Left forelimb (tissue), 1 donor: ENCODE measurements at places on chromosomes 1 and 21.
A peak's percentile ranks its signal among the peaks of the same experiment; 100 is the strongest.

GRCh38 chr21:42754270-42754933, 101.0 kb downstream of the PDE9A start:
- no peak for DNase-seq

GRCh38 chr1:86912281-86912900, 1.5 kb downstream of the SELENOF start:
- no peak for DNase-seq

GRCh38 chr1:13583966-13584791, 547 bp downstream of the PDPN start:
- DNase-seq = peak; percentile 80

- DNase-seq = no peak
These were observed 627 bp downstream of the ADARB1 start for GRCh38 chr21:45074818-45075595.

- no peak for DNase-seq
These were observed 8.7 kb upstream of the UMODL1 start for GRCh38 chr21:42062236-42063022.

DNA sequence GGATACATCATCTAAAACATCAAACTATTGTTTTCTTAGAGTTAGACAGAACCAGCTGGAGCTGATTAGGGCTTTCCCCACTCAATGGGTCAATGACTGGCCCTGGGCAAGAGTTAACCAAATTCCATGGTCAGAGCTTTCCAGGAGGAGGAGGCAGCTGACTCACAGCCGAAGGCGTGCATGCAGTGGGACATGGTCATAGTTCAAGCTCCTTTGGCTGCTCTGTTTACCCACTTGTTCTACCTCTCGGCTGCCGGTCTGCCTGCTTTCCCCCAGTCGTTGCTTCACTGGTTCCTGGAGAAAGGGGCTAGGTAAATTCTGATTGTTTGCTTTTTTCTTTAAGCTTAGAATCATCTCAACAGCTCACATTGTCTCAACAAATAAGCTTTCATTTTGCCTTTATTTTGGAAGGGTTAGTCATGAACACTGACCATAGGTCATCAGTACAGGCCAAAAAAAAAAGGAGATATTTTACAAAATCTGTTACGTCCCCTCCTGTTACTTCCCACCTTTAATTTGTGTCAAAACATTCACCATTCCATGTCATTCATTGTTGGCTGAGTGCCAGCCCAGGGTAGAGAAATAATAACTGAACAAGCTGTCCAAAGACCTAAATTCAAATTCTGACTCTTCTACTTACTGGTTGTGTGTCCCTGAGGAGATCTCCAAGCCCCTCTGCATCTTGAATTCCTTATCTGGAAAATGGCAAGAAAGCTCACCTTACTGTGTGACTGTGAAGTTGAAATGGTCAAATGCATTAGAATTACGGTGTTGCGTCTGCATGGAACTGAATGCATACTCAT, 12.0 kb downstream of the MAB21L3 start:
- no peak for DNase-seq

- no peak for DNase-seq
These were observed 6.7 kb downstream of the ERG start for GRCh38 chr21:38491536-38491935.

DNA sequence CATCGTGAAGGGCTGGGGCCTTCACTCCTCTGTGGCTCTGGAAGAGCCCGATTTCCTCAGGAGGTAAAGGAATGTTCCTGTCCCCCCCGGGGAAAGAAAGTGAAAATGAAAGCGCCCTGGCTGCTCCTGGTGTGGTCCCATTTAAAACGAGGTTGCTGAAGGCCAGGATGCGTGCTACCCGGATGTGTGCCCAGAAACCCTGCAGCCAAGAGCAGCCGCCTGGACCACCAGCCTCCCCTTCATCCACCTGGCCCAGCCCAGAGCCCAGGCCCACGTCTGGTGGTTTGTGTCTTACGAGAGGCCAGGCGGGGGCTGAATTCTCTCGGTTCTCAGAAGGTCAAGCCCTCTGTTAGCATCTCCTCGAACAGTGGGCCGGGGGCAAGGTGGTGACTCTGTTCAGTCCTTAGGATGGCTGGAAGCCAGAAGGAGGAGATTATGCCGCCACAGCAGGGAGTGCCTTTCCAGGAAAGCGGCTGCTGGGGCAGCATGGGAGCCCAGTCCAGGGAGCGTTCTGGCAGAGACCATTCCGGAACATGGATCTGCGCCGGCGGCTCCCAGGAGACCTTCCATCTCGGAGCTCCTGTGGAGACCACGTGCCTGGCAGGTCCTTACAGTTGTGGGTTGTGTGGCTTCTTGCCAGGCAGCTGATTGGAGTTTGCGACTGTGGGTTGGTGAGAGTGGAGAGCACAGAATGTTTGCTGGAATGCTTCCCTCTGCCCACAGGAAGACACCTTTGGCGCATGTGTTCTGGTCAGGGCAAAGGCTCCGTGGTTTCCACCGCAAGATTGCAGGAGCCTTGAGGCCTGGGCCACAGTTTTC, 1.4 kb downstream of the GUK1 start:
- DNase-seq = no peak

DNA sequence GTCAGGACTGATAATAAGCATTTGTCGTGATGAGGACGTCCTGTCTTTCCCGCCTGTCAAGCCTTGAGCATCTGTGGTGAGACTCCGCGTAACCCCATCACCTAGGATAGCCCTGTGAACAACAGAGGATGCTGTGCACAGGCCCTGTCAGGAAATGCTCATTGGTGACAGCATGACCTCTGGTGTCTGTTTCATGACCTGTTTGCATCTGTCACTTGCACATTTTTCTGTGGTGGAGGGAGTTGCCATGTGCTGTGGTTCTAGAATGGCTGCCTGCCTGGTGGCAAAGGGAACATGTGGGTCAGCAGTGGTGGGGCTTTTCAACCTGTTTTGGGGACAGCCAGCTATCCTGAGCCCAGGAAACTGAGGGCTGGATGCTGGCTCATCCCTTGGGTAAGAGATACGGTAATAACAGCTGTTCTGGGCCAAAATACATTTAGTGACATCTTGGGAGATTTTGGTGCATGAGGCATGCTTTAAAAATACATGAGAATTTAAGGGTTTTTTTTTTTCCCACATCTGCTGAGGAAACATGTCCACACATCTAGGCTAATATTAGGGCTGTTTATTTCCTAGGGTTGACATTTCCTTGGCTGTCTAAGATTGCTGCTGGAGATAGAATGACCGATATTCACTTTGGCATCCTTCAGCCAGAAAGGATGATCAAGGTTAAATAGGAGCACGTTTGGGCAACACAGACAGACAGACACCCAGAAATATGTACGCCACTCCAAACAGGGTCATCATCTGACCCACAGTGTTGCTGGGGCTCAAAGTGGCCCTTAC, 52.9 kb downstream of the KCNC4 start:
- no peak for DNase-seq

- DNase-seq = peak; percentile 9
These were observed 107.6 kb upstream of the TLR5 start for GRCh38 chr1:223250632-223251015.

GRCh38 chr1:215872658-215873057, 305.6 kb downstream of the KCTD3 start:
- no peak for DNase-seq

GRCh38 chr1:3060601-3061551, 8.1 kb upstream of the PRDM16 start:
- peak; percentile 48 for DNase-seq

GRCh38 chr1:218454700-218455282, 109.7 kb downstream of the TGFB2 start:
- DNase-seq = no peak

- DNase-seq = no peak
These were observed 17.9 kb upstream of the SMG7 start for GRCh38 chr1:183454377-183454776.

DNA sequence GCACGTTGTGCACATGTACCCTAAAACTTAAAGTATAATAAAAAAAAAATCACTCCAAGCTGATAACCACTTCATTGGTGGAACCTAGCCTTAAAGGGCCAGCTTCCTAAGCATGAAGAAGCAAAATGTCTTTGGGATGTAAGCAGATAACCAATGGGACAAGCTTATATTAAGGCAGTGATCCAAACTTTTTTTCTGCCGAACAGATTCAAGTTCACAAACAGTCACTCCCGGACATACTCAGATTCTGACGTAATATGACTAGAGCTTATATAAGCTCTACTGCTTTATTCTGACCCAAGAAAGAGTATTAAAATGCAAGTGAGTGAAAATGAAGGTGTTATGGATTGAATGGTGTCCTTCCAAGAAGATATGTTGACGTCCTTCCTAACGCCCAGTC, 44.9 kb upstream of the HIVEP3 start:
- DNase-seq = no peak

GRCh38 chr1:15605398-15606383, 11.6 kb upstream of the DDI2 start:
- DNase-seq = no peak

GRCh38 chr1:219517031-219517430, 95.9 kb downstream of the ZC3H11B start:
- no peak for DNase-seq

DNA sequence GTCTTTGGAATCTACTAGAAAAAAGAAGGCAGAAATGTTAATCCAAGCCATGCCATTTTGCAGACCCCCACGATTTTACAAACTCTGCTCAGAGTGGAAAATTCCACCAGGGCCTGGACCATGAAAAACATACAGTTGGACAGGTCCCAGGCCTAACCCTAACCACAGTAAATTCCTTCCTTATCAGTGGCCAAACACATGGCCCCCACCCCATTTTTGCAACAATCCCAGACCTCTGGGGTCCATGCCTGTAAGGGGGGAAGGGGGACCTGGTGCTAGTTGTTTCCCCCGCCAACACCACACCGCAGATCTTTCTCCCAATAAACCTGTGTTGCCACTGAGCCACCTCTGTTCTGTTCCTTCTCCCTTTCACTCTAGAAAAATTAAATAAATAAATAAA, 1352.7 kb downstream of the AMY1C start:
- DNase-seq = no peak

- no peak for DNase-seq
These were observed 34.0 kb upstream of the BCAR3 start for GRCh38 chr1:93715529-93716126.

GRCh38 chr1:178038372-178038771, 55.5 kb upstream of the RASAL2 start:
- no peak for DNase-seq

GRCh38 chr21:44532712-44533111, 7.3 kb downstream of the KRTAP10-1 start:
- no peak for DNase-seq

DNA sequence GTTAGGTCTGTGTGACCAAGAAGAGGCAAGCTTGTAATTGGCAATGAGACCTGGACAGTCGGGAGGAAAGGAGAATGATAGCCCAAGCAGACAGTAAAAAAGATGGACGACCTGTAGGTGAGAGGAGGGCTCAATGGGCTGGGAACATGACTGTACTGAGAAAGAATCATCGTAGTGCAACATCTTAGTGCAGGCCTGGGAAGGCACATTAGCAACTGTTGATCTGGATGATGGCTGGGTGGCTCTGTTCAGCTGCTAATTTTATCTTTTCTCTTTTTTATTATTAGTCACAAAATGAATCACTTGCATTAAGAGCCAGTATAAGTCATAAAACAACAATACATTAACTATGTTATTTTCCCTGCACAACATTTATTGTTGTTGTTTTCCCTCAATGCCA, 32.9 kb downstream of the IFI44 start:
- no peak for DNase-seq

- no peak for DNase-seq
These were observed 67.6 kb downstream of the USP24 start for GRCh38 chr1:55147524-55147923.

DNA sequence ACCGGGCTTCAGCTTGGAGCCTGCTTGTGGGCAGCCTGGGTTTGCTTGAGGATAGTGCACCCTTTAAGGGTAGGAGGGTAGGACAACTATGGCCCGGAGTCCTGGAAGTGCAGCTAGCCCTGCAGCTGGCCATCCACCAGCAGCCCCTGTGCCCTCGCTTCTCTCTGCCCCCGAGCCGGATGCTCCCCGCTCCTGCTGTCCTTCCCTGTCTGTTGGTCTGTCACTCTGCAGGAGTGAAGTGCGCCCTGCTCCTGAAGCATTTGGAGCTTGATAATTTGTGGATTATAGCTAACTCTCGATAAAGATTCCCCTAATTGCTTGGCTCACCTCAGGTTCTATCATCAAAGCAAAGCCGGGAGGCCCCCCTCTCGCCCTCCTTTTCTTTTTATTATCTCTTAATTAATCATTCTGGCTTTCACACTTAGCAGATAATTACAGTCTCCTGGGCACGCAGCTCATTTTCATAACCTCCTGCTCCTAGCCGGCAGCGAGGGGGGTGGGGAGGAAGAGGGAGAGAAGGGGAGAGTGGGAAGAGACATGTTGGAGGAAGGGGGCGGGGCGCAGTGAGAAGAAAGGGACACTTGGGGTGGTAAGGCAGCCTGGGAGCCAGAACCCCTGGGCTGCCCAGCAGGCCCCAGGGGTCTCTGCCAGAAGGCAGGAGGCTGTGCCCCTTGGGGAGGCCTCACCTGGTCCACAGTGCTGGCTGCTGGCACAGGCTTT, 14.4 kb downstream of the KIRREL1 start:
- DNase-seq = no peak

- no peak for DNase-seq
These were observed 173.2 kb downstream of the LBR start for GRCh38 chr1:225254676-225255075.

- DNase-seq = no peak
These were observed 9.7 kb upstream of the GBP6 start for GRCh38 chr1:89354205-89354604.

GRCh38 chr1:1281533-1282321, 1.5 kb downstream of the SCNN1D start:
- DNase-seq = no peak

DNA sequence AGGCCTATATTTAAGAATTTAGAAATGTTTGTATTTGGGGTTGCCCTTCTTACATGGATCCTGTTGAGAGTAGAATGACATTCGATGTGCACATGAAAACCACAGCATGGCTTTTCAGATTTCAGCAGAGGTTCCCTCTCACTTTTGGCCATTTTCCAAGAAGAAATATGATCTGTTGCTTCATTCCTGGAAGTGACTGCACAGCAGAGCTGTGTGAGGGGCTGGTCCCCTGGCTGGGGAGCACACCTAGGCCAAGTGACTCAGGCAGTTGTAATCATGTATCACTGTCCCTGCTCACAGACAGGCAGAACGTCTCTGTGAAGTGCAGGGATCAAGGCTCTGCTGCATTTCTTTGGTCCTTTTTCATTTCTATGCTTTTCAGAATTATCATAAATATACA, 32.3 kb downstream of the AGT start:
- no peak for DNase-seq

DNA sequence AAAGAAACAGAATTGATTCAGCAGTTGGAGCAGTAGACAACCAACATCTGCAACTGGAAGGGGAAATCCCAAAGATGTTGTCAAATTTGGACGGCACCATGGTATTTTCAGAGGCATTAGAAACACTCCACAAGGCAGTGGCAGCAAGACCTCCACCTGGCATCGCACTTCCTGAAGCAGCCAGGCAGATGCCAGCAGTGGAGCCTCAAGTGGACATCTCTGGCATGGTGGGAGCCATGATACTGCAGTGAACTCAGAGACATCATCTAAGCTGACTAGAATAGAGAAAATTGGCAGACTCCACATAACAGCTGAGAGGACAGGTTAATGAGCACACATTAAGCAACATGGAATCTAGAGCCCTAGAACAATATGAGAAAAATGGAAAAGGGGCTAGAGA, 33.9 kb upstream of the RGS8 start:
- DNase-seq = no peak
